ENCODE measurements at places on chromosomes 5 and 9.

GRCh38 chr9:128552744-128553440 lies 505 bp downstream of the SPTAN1 start:
- no peak for DNase-seq

- DNase-seq: no peak
Observed at GRCh38 chr5:148623101-148623500, 31.2 kb downstream of the HTR4 start.

DNA sequence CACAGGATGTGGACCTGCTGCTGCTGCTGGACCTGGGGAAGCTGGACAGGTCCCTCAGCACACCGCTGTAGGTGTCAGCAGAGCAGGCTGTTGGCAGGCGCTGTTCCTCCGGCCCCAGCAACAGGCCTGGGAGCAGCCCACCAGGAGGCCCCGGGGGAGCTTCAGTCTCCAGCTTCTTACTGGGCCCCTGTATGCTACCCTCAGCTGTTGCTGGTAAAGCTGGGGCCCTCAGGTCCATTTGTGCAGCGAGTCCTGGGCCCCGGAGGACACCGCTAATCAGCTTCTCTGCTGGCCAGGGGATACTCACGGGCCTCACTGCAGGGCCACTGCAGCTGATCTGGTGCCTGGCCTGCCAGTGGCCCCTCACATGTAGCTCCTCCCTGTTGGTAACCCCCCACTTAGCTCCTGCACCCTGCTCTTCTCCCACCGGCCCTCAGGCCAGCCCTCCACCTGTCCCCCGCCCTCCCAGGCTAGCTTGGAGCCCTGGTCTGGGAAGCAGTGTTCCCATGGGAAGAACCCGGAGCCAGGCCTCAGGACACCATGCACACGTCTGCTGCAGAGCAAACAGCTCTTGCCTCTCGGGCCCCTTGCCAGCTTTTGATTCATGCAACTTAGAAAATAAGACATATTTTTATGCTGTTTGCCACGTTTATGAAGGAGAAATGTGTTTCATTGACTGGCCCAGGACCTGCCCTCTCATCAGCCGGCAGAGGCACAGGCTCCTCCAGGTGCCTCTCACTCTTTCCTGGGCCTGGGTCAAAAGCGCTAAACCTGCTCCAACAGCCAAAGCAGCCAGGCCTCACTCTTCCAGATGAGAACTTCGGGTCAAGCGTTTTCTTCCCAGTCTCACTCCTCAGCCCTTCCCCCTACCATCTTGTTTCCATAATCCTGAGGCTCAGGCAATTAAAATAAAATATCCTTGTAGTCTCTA lies 61.0 kb upstream of the ADAMTS2 start:
- no peak for DNase-seq

GRCh38 chr5:54691656-54692055 lies 174.1 kb downstream of the SNX18 start:
- no peak for DNase-seq

DNA sequence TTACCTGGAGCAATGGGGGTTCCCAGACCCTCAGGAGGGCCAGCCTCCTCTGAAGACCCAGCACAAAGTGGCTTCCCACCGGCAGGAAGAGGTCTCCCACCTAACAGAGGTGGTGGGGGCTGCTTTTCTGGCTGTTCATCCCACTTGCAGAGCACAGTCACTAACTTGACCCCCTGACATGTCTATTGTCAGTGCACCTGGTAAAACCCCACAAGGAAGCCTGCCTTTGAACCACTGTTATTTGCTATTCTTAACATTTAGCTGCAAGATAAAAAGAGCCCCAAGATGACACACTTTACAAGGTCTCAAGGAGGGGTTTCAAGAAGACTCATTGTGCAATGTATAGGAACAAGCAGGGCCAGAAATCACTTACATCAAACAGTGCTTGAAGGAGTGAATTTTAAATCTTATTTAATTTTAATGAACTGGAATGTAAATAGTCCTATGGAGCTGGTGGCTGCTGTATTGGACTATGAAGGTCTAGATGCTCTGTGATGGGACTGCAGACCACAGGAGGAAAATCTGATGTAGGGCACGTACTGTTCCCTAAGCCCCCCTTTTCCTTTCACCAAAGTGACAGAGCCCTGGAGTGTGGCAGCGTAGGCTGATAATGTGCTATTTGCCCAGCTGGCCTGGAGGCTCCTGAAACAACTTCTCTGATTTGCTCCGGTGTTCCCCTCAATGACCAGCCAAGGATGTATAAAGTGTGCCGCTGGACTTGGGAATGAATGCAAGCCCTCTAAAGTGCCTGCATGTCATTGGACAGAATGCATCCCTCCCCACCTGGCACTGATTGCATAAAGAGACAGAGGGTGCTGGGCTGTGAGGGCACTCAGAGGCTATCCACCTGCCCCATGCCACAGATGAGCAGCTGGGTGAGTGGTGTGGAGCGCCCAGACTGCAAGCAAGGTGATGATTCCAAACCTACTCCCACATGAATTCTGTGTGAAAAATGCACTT lies 80.2 kb downstream of the PTPN3 start:
- DNase-seq: no peak

GRCh38 chr5:425714-426113 lies 17.3 kb upstream of the EXOC3 start:
- no peak for DNase-seq

DNA sequence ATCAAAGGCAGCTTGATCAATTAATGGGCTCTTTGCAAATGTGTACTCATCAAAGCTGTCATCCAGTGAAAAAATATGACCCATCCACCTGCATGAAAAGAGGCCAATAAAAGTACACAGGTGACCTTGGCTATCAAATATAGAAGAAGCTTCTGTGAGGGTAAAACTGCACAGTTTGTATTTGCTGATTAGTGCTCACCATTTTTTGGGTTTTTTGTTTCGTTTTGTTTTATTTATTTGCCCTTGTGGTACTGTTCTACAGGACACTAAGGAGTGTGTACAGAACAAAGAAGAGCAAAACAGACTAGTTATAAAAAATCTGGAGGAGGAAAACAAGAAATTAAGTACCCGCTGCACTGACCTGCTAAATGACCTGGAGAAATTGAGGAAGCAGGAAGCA lies 101.3 kb downstream of the CNTLN start:
- DNase-seq: no peak

DNA sequence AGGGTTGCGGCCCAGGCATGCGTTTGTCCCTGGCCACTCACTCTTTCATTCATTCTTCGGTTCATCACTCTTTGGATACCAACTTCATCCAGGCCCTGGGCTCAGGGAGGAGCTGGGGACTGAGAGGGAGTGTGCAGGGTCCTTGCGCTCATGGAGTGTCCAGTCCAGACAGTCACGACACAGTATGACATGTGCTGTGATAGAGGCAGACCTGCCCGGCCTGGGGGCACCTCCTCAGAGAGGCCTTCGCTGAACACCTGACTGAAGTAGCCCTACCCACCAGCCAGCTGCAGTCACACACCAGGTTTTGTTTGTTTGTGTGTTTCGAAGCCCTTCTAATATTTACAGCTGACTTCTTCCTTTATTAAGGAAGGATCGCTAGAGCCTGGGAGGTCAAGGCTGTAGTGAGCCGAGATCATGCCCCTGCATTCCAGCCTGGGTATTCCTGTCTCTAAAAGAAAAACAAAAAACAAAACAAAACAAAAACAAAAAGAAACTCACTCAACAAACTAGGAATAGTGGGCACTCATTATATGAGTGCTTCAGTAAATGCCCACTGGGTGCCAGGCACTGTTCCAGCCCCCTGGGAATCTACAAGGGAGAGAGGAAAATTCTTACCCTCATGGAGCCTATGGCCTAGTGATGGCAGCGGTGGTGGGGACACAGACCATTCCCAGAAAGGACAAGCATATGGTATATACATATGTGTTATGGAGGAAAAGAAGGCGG lies 6.3 kb upstream of the PSD2 start:
- DNase-seq: no peak

DNA sequence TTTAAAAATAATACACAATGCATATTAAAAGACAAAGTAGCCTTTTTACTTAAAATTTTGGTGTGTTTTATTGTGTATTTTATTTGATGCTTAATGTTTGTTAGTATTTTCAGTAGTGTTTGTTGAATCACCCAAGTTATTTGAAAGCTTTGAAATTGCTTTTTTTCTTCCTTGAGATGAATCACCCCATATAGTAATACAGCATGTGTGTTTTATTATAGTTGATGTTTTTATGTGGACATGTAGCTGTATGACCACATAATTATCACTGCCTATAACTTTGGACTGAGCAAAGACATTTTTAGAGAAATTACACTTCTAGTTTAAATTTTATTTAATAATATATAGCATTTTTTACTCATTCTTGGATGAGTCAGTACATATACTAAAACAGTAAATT lies 18.0 kb downstream of the FAM174A start:
- no peak for DNase-seq

DNA sequence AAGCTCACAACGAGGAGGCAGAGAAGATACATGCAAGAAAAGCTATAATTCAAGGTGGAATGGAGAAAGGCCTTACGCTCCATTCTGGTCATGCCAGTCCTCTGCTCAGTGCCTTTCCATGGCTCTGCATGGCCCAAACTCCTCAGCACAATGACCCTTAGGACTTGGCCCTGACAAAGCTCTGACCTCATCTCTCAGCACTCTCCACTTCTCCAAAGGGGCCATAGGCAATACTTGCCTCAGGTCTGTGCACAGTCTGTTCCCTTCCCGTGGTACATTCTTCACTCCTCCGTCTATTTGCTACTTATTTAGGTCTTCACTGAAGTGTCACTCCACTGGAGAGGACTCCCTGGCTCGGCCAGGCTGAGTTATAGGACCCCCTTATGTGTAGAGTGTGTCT lies 24.7 kb downstream of the SLC36A3 start:
- no peak for DNase-seq

- DNase-seq: no peak
Observed at GRCh38 chr9:88072831-88073375, 65.4 kb downstream of the SPATA31C2 start.

DNA sequence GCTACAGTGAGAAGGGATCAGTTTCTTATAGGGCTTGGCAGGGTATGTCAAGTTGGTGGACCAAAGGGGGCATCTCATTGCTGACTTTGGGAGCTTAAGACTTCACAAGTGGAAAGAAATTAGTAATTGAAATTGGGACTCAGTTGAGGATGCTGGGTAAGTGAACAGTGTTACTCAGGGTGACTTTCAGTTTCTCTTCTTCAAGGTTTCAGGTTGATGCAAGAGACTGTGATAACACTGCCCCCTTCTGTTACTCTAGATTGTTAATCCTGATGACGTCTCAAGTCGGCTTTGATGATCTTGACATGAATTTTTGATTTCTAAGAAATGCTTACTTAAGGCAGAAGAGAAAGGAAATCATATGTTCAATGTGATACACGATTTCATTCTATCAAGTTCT lies 21.3 kb downstream of the KCTD16 start:
- no peak for DNase-seq

DNA sequence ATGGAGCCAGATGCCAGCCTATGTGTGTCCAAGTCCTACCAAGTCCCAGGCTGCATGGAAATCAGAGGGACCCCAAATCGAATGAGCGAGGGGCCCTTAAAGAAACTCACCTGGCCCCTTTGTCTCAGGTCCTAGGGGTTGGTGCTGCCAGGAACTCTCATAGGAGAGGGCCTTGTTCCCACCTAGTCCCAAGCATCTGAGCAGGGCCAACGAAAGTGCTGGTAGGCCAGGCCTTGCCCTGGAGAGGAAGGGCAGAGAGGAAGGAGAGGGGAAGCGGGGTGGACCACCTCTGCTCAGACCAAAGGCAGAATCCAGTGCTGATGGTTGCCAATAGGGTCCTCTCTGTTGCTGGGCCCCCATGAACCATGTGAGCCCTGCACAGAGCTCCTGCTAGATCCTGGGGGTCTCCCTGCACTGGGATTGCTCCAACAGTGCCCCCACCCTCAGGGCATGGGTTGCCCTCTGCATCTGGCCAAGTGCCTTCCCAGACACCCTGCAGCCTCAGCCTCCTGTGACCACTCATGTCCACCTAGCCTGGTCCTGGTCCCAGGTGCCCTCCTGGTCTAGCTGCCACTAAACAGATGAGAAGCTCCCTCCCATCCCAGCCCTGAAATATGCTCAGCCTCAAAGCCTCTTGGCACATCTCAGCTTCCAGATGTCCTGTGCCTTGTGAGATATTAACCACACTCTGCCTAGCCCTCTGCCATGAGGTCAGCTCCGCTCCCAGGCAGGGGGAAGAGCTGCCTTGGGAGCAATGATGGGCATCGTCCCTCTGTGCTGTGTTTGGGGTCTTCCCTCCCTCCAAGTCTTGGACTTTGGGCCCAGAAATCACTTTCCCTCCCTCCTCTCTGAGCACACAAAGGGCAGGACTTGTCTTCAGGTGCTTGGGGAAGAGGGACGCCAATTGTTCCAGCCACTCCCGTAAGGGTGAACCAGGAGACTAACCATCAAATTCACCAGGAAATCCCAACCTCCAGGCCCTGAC lies 109.6 kb downstream of the ADAMTS2 start:
- no peak for DNase-seq

DNA sequence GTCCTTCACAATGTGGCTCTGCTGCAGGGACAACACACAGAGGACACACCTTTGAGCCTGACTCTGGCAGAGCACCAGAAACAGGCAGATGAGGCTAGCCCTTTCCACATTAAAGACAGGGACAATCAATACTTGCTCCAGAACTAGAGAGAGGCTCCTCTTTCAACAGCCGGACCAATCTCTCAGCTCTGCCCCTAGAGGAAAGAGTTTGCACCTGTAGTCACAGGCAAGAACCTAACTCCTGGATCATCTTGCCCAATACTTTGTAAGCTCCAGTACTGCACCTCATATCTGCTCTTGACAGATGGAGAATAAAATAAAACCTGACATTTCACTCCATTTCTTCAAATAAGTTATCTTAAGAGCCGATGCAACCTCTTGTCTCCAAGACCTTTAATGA lies 52.1 kb downstream of the EPB41L4A start:
- no peak for DNase-seq

GRCh38 chr5:127667926-127668325 lies 19.0 kb downstream of the CTXN3 start:
- no peak for DNase-seq

DNA sequence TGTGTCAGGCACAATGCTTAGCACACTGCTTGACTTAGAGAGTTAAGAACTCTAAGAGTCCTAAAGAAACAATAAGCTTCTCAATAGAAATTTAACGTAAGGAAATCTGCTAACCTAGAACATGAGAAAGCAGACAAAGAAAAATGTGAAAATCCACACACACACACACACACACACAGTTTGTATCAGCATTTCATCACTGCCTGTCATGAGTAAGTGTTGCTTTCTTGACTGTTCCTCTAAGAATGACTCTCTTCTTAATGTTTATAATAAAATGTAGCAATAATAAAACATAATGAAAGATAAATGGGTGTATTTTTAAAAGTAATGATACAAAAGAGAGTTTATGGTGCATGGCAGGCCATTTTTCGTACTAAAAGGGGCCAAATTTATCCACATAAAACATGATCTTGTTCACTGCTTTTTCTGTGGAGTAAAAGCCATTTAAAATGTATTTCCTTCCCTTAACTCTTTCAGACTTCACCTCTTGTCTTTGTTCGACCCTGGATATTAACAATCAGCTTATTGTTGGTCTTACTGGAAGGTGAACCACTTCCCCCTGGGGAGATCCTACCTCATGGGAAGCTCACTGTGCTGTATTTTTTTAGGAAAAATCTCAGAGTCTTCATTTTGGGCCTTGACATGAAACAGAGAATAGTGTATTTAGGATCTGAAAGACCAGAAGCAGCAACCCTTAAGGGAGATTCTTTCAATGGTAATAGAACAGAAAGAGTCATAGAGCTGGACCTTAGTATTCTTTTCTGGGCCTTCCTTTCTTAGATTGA lies 107.3 kb upstream of the ANKRD55 start:
- no peak for DNase-seq

- DNase-seq: no peak
Observed at GRCh38 chr9:134928436-134929192, 10.9 kb upstream of the FCN1 start.

GRCh38 chr5:14138608-14139540 lies 4.3 kb upstream of the TRIO start:
- no peak for DNase-seq

- DNase-seq: no peak
Observed at GRCh38 chr9:16069249-16069648, 516.4 kb downstream of the CCDC171 start.
